WTC11 (cell line): ENCODE measurements at places on chromosomes 16 and 17.

- no peak for DNase-seq
These were observed 4.3 kb upstream of the SH2B1 start for GRCh38 chr16:28859326-28859725.

DNA sequence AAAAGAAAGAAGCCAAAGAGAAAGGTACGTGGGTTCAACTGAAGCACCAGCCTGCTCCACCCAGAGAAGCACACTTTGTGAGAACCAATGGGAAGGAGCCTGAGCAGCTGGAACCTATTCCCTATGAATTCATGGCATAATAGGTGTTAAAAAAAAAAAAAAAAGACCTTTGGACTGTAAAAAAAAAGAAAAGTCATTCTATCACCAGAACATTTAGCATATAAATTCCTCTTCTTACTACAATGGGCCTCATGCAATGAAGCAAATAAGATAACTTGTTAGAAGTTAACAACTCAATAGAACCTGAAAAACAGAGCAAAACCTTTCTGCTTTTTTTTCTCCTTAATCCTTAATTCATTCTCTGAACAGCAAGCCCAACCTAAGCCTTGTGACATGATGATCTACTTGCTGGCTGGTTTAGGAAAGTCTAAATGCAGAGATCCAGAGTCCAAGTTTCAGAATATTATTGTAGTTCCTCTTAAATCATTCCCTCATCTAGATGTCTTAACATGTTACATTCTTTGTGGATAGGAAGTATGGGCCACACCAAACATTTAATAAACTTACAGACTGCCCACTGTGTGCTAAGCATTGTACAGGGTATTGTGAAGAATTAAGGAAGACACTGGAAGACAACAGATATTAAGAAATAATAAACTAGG lies 45.4 kb downstream of the BRCA1 start:
- DNase-seq = no peak

GRCh38 chr17:77594416-77595209 lies 363.9 kb upstream of the TNRC6C start:
- DNase-seq = no peak

DNA sequence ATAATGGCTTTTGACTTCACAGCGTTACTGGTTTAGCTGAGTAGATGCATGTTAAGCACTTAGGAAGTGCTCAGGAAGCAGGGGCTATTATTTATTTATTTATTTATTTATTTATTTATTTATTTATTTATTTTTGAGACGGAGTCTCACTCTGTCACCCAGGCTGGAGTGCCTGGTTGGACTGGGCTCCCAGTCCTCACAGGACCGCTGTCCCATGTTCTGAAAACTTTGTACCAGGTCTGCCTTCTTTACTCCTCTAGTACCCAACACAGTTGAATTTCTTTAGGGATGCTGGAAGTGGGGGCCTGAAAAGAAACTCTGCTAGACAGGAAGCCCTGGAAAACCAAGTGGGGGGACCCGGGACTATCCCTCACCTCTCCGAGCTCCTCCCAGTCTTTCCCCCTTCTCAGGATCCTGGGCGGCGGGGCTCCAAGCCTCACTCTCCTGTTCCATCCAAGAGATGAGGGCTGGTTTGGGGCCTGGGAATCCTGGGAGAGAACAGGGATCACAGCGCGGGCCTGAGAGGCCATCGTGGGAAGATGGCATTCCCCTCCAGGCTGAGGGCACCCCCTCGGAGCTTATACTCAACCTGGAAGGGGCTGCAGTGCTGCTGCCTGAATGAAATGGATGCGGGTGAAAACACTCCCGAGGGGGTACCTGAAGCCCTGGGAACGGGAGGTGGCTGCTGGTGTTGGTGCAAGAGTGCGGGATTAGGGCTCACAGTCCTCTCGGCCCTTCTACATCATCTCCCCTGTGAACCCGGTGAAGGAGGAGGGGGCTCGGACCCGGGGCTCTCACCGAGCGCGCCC lies 674 bp downstream of the ZNF688 start:
- DNase-seq = peak; percentile 40

DNA sequence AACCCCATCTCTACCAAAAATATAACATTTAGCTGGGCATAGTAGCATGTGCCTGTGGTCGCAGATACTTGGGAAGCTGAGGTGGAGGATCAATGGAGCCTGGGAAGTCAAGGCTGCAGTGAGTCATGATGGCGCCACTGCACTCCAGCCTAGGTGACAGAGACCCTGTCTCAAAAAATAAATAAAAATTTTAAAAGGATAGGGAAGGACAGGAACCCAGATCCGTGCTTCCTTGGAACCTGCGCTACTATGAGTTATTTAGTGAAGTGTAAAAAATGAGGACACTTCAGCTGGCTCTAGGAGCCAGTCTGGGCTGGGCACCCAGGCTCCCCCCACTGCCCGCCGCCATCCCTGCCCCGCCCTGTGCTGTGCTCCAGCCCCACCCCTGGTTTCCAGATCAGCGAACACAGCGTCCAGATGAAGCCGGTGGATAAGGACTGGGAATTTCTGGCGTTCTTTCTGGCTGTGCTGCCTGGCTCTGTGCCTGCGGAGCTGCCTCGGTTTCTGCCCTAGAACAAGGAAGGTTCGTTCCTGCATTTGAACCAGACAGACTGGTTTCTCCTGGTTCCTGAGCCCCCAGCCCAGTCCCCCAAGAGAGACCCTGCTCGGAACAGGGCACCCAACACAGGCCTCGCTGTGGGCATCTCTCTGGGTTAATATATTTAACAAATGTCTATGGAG lies 18.5 kb downstream of the PLLP start:
- no peak for DNase-seq

DNA sequence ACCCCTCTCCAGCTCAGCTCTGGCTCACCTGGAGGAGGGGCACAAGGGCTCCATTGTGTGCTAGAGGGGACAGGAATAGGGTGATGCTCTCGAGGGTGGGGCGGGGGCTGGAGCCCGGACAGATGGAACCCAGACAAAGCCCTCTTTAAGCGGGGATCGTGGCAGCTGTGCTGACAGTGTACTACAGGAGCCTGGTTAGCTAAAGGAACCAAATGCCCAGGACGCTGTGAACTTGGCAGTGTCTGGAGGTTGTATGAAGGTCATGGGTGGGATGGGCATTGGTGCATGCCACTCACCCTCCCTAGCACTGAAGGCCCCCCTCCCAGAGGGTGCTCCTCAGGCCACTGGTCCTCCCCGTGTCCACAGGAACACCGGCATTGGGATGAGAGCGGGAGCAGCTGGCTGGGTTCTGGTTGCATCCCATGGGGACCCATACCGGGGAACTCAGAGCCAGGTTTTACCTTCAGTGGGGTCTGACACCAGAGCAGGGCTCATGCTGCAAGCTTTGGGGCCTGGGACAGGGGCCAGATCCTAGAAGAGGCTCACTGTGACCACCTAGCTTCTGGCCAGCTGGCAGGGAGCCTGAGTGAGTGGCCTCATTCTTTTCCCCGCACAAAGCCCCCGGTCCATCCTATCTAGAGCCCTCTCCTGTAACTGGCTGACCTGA lies 11.9 kb downstream of the KIF19 start:
- no peak for DNase-seq

DNA sequence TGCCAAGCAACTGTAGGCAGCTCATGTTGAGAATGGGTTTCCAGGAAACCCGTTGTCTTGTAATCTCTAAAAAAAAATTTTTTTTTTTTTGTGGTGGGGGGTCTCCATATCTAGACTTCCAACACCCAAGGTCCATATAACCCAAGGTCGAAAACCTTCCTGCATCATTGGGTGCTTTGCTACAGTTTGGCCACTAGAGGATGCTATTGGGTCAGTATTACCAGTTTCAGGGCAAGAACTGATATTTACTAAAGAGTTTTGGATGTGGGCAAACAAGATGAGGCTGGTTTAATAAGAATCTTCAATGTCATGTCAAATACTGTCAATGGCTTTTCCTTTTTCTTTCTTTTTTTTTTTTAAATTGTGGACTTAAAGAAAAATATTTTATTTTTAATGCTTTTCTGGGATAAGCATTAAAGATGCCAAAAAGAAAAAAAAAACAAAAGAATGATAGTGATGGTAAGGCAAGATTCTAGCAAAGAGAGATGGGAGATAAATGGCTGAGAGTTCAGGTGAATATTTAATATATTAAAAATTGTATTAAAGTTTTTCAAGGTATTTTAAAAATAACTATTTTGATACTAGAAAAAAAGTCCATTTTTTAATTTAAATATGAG lies 62.2 kb downstream of the DHRS7C start:
- DNase-seq = no peak

GRCh38 chr17:68295086-68295485 lies 3.8 kb downstream of the ARSG start:
- no peak for DNase-seq

GRCh38 chr17:2312736-2313135 lies 9.0 kb downstream of the SRR start:
- DNase-seq = no peak

- no peak for DNase-seq
These were observed 57.8 kb downstream of the WSB1 start for GRCh38 chr17:27351759-27352158.

- DNase-seq = no peak
These were observed 4.0 kb downstream of the TNP2 start for GRCh38 chr16:11265124-11265523.

- no peak for DNase-seq
These were observed 11.2 kb upstream of the PLEKHG4 start for GRCh38 chr16:67268136-67268579.

DNA sequence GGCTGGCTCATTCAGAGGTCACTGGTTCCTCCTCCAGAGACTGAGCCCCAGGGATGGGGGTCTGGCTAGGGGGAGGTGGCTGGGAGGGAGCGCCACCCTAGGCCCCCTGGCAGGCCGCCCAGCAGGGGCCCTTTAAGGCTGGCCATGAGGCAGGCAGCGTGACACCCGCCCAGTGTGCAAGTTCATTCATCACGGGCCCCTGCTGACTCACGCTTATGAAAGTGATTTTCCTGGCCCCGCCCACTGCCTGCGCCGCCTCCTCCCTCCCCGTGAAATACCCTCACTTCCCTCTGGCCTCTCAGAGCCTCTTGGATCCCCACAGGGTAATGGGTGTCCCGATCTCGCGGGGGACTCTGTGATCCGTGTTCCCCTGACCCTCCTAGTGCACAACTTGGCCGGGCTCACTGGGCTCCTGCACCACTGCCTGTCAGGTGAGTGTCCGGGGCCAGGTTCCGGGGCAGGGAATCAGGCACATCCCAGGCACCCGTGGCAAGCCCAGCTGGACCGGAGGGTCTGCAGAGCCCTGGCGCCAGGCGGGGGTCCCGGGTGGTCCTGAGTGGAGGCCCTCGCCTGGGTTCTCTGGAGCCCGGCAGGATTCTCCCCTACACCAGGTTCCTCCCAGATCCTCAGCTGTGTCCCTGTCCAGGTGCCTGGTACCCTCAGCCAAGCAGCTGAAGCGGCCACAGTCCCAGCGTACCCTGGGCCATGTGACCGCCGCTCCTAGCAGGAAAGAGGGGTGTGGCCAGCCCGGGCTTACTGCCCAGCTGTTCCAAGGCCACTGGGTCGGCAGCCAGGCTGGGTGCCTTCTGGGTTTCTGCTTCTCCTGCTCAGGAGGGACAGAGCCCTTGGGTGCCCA lies at the start of gene OSGIN1:
OSGIN1 (plus strand) TSS at position 301 of the 856 bp plus-strand sequence. CDS start 4,432 bp downstream, outside the sequence.
- DNase-seq = no peak

- no peak for DNase-seq
These were observed 2.9 kb downstream of the GLP2R start for GRCh38 chr17:9828296-9829295.

GRCh38 chr17:388087-388486 lies 35.5 kb upstream of the RPH3AL start:
- DNase-seq = no peak

GRCh38 chr17:4393806-4394205 lies 27.3 kb upstream of the UBE2G1 start:
- DNase-seq = no peak

DNA sequence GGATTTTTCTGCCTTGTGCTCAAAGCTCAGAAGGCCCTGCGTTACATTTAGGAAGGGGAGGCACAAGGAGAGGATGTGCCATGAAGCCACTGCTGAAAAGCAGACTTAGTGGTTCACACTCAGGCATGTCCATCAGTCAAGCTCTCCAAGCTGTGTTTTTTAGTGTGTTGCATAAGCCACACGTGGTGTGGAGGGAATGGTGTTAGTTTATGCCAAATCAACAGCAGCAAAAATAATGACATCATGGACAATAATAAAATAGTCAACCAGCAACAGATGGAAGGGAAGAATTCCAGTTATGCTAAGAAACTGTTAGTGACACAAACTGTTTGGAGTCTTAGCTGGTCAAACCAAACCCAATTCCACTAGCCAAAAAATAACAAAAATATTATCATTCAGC lies 438.3 kb downstream of the NPIPA7 start:
- no peak for DNase-seq
